ENCODE measurements at places on chromosomes 5 and 9. TPM values are rescaled to one million over a fixed set of nuclear protein-coding genes. Genes with fewer than 3 reads are reported as not detected.

- no peak overlapping the region for H3K4me3 ChIP-seq
- no peak overlapping the region for H3K27ac ChIP-seq
- no peaks in the 10 kb centered on the region for H3K27me3 ChIP-seq
- no peaks in the 10 kb centered on the region for H3K36me3 ChIP-seq
- peaks cover 13% of the 10 kb centered on the region for H3K4me1 ChIP-seq
- DNase-seq, result no peak
Observed at GRCh38 chr5:125281667-125282066, 535.2 kb upstream of the ZNF608 start.

- no peak overlapping the region for H3K4me3 ChIP-seq
- no peaks in the 10 kb centered on the region for H3K27me3 ChIP-seq
- peaks cover 14% of the 10 kb centered on the region for H3K4me1 ChIP-seq
Observed at GRCh38 chr5:138514021-138514420, 29.0 kb downstream of the ETF1 start.

DNA sequence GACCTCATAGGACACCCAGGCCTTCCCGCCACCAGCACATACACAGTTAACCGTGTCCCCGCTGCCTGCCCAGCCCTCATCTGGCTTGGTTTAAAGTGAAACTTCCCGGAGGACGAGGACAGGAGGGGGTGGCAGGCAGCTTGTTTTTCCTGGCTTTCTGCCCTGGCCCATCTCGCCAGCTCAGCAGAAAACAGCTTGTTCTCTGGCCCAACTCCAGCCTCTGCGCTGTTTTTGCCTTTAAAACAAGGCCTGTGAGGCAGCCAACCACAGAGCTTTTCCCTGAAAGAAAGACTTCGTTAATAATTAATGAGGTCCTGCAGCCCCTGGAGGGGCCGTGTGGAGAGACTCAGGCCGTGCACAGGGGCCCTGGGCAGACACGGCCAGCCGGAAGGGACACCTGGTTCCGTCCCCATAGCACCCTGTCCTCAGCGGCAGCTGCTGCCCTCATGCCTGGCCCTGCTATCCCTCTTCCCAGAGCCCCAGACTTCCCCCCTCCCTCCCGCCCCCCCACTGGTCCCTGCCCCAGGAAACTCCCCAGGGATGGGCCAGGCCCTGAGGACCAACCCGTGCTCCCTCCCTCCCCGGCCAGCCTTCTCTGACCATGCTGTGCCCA lies 108.7 kb downstream of the RXRA start:
- H3K4me1 ChIP-seq, result peaks cover 13% of the 10 kb centered on the region
- H3K36me3 ChIP-seq, result 0 out of 2 replicates have a peak, but pooled peaks cover 7% of the 10 kb centered on the region
- no peak overlapping the region for H3K4me3 ChIP-seq
- peak overlapping the region; percentile 27 for H3K27ac ChIP-seq
- peak; percentile 97 for DNase-seq

DNA sequence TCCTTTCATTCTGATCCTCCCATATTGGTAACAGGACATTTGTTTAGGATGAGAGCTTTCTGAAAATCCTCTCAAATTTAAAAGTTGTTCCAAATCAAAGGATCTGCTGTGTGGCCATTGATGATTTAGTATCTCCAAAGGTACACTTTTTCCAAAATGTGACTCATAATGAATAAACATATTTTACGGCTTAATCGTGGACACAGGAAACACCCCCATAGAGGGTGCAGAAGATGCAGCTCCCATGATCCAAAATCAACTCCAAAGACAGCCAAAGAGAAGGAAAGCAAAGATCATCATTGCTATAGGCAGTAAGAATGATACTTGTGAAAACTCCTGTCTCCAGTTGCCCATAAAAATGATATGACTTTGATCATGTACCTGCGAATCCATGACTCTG lies 239.7 kb downstream of the PIK3R1 start:
- H3K4me3 ChIP-seq, result no peak overlapping the region
- peak; percentile 44 for DNase-seq
- no peaks in the 10 kb centered on the region for H3K36me3 ChIP-seq
- H3K27me3 ChIP-seq, result no peaks in the 10 kb centered on the region
- H3K27ac ChIP-seq, result peak overlapping the region; percentile 21

GRCh38 chr5:94086194-94086593 lies 344.8 kb upstream of the POU5F2 start:
- no peak overlapping the region for H3K4me3 ChIP-seq
- no peaks in the 10 kb centered on the region for H3K27me3 ChIP-seq
- H3K36me3 ChIP-seq, result no peaks in the 10 kb centered on the region
- H3K4me1 ChIP-seq, result no peaks in the 10 kb centered on the region
- DNase-seq, result no peak
- no peak overlapping the region for H3K27ac ChIP-seq

GRCh38 chr5:176188506-176189193 lies 49.6 kb upstream of the SIMC1 start:
- H3K36me3 ChIP-seq, result no peaks in the 10 kb centered on the region
- no peak overlapping the region for H3K27ac ChIP-seq

The GABRA1 gene
- total RNA-seq, result not detected

All from GM23248 (cell line).